Chondrocyte (in vitro differentiated cells): ENCODE measurements at places on chromosomes 16 and 17. TPM values are rescaled to one million over a fixed set of nuclear protein-coding genes. Genes with fewer than 3 reads are reported as not detected.

DNA sequence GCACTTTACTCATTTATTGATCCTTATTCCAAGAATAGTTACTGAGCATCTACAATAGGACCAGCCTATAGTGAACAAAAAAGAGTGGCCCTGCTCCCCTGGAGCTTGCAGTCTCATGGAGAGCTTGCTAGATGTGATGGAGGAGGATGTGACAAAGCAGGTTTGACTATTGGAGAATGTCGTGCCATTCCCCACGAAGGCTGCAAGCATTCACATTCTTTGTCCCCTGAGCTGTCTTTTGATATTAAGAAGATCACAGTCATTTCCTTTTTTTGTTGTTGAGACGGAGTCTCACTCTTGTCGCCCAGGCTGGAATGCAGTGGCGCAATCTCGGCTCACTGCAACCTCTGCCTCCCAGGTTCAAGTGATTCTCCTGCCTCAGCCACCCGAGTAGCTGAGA, 115.0 kb upstream of the ADAMTS18 start:
- no peak for DNase-seq

- DNase-seq: peak; percentile 89
These were observed 2.3 kb downstream of the C17orf58 start for GRCh38 chr17:67993998-67994361.

- no peak for DNase-seq
These were observed 43.4 kb downstream of the DNAH9 start for GRCh38 chr17:11641521-11642275.

The LGALS9B gene
- total RNA-seq: not detected in 3 replicates

The SMIM36 gene
- not detected in 3 replicates for total RNA-seq
